ENCODE measurements at places on chromosomes 4 and X.

DNA sequence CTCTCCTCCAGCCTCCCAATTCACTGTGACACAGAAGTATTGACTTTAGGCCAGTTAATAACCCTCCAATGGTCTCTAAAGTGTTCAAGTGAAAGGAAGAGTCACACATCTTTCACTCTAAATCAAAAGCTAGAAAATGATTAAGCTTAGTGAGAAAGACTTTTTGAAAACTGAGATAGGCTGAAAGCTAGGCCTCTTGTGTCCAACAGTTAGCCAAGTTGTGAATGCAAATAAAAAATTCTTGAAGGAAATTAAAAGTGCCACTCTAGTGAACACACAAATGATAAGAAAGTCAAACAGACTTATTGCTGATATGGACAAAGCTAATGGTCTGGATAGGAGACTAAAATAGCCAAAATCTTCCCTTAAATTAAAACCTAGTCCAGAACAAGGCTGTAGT is 687.2 kb downstream of the TRIML1 start:
- no peak for DNase-seq

GRCh38 chrX:1453395-1453783 is 680 bp upstream of the ASMTL start:
- no peak for DNase-seq

- no peak for DNase-seq
These were observed 7.9 kb downstream of the C4orf17 start for GRCh38 chr4:99518601-99519295.

DNA sequence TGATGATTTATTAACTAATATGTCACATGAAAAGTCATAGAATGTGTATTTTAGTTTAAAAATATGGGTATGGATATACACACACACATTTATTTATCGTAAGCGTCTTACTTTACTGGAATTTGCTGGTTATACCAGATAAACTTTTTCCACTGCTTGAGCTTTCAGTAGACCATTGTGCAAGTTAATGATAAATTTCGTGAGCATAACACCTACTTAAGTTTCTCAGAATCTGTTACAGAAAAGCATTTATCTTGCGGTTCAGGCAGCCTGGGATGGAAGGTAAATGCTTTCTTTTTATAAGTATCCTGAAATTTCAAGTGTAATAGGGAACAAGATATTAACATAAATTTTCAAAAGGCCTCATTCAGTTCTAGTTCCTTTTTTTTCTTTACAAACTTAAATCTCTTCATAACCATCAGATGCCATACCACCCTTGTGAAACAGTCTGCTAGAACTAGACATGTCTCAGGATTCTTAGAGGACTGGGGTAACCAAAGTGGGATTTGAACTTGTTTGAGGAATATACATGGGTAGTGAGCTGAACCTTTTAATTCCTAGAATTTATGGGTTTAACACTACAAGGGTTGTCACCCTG is 27.7 kb downstream of the ATP7A start:
- DNase-seq: no peak

- peak; percentile 16 for DNase-seq
These were observed 63.5 kb downstream of the GPC3 start for GRCh38 chrX:133921764-133922389.

- DNase-seq: no peak
These were observed 12.1 kb downstream of the CXCL8 start for GRCh38 chr4:73752424-73752823.

DNA sequence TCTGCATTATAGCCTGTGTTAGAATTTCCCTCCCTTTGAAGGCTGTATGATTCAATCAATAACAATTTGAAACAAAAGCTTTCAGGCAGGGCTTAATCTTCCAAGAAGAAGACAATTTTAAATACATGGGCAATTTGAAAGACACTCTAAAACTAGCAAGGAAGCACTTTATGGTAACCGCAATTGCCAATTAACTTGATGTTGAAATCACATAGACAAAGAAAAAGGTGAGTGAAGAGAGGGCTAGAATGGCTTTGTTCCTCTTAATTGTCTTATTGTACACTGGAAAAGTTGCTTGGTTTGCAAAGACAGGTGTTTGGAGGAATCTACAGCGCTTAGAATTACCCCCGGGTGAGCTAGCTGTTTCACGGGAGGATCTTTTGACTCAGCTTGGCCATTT is 74.4 kb upstream of the PRKX start:
- no peak for DNase-seq
